Hematopoietic multipotent progenitor cell treated with erythropoietin and hydrocortisone succinate and interleukin-3 and kit ligand, for 8 days (in vitro differentiated cells): ENCODE measurements at places on chromosomes 5 and 9.

DNA sequence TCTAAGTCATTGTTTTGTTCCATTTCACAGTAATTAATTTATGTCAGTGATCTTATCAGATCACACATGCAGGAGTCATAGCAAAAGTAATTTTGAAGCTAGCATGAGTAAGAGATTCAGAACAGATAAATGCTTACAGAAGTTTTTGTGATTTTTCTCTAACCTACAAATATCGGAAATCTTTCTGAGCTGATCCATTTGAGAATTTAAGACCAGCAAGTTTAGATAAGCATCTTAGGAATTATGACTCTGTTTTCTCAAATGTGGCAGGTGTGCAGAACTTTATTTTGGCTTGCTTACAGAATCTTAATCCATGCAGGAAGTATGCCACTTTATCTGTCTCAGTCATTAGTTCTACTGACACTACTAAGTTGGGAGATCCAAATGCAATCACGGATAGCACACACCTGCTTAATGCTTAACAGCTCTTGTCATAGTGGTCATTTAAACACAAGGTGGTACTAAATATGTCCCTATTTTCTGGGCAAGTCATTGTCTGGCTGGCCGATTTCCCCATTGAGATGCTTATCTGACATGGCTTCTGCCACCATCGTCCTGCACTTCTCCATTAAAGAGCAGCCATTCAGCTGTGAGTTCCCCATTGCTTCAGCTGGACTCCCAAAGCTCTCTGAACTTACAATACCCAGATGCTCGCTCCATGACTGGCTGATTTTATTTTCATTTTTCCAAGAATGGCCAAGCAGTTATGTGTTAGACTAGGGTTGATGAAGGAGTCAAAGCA, 305.4 kb upstream of the NUDT12 start:
- no peak for DNase-seq

- no peak for DNase-seq
These were observed 177.8 kb downstream of the NIPBL start for GRCh38 chr5:37054391-37054790.

DNA sequence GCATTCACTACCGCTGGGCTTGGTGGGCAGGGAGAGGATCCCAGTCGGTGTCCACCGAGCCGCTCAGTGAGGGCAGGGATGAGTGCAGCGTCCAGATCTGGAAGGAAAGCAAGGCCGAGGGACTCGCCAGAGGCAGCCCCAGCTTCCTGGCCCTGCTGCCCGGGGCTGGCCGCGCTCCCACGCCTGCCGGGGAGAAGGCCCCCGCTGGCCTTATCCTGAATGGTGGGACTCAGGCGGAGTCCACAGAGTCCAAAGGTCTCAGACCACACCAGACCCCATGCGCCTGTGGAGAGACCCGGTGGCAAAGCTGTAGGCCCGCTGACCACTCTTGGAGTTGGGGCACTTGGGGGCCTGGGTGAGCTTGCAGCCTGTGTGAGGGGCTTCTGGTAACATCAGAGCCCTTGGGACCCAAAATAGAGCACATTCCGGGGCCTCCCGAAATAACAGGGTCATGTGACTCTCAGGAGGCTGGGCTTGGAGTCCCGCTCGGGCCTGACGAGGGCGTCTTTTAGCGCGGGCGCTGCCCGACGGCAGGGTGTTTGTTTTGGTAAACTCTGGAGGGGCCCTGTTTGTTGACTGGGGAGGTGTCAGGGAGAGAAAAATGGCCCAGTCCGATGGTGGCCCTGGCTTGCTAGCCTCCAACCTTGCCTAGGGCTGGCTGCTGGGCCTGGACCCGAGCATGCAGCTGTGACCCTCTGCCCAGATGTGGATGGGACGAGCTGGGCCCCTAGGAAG, 2.8 kb downstream of the RXRA start:
- DNase-seq = no peak

- no peak for DNase-seq
These were observed 64.3 kb downstream of the IRX1 start for GRCh38 chr5:3659907-3660306.

DNA sequence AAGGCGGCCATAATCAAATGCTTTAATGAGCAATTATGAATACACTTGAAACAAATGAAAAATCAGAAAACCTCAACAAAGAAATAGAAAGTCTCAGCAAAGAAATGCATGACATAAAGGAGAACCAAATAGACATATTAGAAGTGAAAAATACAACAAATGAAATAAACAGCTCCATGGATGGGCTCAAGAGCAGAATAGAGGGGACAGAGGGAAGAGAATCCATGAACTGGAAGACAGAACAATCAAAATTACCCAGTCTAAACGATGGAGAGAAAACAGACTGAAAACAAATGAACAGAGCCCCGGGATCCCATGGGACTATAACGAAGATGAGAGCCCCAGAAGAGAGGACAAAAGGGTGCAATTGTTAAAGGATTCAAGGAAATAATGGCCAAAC, 6.6 kb upstream of the WWC1 start:
- DNase-seq = no peak

DNA sequence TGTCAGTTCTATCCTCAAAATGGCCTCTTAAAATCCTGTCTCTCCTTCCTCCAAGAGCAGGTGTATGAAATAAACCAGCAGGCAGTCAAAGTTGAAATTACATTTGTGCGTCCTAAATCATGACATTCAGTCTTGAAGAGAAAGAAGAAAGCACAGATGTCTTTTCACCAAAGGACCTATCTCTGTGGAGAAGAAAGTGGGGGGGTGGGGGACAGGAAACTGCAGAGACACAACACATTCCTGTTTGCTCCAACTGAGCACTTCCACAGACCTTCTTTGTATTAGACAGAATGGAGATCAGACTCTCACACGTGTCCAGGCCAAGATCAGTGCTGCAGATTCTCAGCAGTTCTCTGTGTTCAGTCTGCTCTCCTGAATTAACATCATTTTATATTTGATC, 471.9 kb upstream of the RGMB start:
- no peak for DNase-seq

GRCh38 chr9:136961279-136962065, 9.4 kb downstream of the LCN12 start:
- no peak for DNase-seq

GRCh38 chr5:151630088-151630487, 39.0 kb upstream of the FAT2 start:
- no peak for DNase-seq

DNA sequence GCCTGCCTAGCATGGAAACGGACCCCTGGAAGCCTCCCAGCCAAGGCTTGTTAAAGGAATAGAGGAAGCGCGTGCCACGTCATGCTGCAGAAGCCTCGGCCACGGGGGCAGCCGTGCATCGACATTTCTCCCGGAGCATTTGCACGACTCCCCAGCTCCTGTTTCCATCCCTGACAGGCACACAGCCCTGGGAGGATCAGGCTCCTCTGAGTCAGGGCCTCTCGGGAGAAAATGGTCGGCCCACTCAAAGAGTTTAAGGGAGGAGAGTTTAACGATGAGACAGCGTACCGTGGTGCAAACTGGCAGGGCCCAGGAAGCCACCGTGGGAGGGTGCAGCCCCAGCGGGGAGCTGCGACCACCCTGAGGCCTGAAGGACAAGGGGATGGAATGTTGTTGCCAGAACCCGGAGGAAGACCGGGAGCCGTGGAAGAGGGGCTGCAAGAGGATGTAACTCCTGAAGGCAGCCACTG, 213.6 kb downstream of the PAX5 start:
- no peak for DNase-seq
